ENCODE measurements at places on chromosomes 11 and 22.

DNA sequence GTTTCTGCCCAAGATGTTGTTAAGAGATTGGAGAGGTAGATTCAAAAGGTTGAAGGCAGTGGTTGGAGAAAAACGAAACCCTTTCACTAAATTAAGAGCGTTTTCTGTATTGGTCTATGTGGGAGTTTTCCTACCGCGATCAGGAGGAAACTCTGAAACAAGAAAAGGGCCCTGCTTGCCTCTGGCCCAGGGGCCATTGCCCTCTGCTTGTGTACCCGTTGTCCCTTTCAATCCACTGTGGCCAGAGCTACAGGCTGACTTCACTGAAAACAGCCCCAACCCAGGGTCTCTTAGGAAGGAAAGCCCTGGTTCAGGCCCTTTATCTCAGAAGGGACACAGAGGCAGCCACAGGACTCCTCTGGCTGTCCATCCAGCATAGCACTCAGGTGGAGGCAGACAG is 99.1 kb downstream of the CSNK2A3 start:
- DNase-seq, result no peak

- DNase-seq, result no peak
Measured at GRCh38 chr22:47047321-47048122, 285.1 kb downstream of the TBC1D22A start.

DNA sequence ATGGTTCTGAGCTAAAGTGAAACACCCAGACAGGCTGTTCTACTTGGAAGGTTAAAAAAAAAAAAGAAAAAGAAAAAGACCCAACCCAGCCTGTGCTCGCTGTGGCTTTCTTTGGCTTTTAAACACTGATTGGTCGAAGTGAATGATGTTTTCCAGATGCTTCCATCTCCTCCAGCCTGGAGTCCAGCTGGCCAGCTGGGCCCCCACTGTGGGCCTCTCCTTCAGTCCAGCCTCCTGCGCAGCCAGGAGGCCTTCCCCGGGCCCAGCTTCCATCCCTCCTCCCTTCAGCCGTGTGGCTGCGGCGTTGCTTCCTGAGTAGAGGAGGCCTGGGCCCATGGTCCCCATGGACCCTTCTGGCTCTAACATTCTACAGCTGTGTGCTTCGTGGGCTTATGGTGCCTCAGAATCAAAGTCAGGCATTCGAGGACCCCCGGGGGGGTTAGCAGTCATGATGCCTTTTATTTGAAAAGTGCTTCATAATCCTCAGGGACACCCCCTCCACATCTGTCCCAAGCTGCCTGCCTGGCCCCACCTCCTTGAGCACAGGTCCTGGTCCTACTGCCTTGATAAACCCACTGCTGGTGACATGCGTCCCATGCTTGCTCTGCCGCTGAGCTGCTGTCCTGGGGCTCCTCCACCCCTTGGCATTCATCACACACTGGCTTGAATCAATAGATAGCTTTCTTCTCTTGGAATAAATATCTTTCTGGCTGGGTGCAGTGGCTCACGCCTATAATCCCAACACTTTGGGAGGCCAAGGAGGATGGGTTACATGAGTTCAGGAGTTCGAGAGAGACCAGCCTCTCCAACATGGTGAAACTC is 42.2 kb upstream of the FBLN1 start:
- DNase-seq, result no peak

GRCh38 chr11:72690166-72690565 is 15.9 kb upstream of the PDE2A start:
- DNase-seq, result no peak

Measured in NCI-H2107 (cell line).